Stimulated activated CD4-positive, alpha-beta T cell treated with anti-CD3 and anti-CD28 coated beads, Interleukin-12 subunit alpha, Interleukin-12 subunit beta, amount 100 ng/mL, for 48 hours (primary cell): ENCODE measurements at places on chromosomes 12 and 14.

GRCh38 chr12:91138337-91138920 lies 27.1 kb upstream of the LUM start:
- no peak for DNase-seq

DNA sequence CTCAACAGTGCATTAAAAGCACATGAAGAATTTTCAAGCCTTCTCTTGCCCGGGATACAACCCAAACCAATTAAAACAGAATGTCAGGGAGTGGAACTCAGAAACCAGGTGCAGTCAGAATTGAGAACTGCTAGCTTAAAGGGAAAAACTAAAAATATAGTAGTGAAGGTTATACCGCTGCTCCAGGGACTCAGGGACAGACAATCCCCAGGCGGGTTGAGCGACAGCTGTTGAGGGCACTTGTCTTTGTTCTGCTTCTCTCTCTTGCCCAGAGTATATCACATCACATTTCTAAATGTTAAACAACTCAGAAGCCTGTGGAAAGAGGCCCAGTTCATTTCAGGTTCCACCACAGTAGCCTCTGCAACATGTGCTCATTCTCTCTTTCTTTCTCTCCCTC lies 93.1 kb downstream of the SLC5A8 start:
- DNase-seq: no peak

DNA sequence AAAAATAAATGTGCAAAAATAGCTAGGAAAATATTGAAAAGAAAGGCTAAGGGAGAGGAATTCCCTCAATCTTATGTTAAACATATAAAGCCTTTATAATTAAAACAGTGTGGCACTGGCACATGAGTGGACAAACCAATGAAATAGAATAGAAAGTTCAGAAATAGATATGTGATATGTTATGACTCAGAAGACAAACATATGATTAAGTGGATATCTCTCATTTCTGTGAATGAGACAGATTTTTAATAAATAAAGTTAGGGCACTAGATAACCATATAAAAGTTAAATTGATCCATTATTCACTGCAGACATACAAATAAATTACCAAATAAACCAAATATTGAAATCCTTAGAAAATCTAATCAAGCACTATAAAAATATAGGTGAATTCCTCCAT lies 73.0 kb downstream of the ALG10B start:
- DNase-seq: no peak

DNA sequence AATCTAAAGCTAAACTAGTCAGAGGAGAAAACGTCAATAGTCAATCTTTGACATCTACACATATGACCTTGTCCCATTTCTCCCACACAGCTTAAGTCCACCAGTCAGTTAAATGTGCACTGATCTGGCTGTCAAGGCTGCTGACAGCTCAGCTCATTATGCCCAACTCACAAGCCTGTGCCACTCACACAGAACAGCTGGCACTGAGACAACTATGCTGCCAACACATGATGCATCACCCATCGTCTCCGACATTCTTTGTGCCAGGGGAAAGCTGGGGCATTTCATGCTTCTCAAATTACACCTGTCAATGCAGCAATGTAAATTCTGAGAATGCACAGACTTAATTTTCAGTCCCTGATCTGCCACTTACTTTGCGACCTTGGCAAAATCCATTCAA lies 25.3 kb downstream of the GNS start:
- no peak for DNase-seq

GRCh38 chr14:103730490-103731035 lies 15.0 kb downstream of the ZFYVE21 start:
- DNase-seq: no peak

- DNase-seq: no peak
Measured at GRCh38 chr14:61608245-61609165, 86.8 kb upstream of the HIF1A start.

DNA sequence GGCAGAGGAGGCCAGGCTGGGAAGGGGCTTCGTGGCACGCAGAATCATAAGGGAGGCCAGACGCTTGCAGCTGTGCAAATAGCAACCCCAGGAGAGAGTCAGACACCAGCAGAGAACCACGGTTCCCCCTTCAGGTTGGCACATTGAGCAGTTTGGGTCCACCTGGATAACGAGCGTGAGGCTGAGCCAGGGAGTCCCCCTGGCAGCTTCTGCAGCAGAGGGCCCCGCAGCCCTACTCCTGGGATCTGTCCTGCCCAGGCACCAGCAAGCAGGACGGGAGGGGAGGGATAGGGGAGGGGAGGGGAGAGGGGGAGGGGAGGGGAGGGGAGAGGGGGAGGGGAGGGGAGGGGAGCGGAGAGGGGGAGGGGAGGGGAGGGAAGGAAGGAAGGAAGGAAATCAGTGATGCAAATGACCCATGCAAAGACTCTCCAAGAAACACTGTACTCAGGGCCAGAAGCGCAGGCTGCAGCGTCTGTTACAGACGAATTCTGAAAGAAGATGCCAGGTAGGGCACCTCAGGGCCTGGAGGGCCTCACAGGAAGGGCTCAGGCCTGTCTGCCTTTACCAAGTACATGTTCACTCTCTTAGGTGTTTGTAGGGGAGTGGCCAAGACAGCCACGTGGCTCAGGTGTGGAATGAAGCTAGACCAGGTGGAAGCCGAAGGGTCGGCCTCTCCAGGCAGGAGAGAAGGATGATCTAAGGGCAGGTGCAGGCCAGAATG lies 32.3 kb upstream of the MMP17 start:
- no peak for DNase-seq

DNA sequence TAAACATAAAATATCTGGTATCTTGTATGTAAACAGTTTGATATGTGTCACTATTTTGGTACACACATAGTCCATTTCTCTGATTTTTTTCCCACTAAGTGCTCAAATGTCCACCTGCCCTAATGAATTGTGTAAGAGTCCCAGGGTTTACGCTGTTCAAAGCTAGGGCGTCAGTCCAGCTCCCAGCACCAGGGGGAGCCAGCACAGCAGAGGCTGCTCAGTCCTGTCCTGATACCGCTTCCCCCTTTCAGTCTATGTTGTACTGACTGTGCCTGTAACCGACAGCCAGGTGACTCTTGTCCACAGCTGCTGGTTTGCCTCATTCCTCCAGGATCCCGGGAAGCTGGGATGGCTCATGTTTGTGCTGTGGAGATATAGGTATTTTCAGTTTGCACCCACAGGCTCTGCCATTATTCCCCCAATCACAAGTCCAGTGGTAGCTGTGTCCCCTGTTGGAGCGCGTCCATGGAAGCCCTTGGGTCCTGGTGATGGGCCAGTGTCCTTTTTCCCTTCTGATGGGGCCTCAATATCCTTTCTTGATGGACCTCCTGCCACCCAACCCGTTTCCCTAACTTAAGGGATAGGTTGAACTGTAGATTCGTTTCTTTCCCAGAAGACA lies 242.0 kb downstream of the NEDD1 start:
- DNase-seq: peak; percentile 26

- no peak for DNase-seq
Measured at GRCh38 chr14:23542261-23542660, 9.3 kb downstream of the ZFHX2 start.

DNA sequence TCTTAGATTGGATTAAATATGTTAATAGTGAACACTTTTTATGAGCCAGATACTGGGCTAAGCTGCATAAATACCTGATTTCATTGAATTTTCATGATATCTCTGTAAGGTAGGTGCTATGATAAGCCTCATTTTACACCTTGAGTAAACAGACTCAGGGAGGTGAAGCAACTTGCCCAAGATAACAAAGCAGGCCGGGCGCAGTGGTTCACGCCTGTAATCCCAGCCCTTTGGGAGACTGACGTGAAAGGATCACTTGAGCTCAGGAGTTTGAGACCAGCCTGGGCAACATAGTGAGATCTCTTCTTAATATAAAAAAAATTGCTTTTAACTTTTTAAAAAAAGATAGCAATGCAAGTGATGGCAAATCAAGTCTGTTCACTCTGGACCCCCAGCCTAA lies 1.4 kb downstream of the GNB3 start:
- DNase-seq: no peak
